ENCODE measurements at places on chromosomes 4 and X.

DNA sequence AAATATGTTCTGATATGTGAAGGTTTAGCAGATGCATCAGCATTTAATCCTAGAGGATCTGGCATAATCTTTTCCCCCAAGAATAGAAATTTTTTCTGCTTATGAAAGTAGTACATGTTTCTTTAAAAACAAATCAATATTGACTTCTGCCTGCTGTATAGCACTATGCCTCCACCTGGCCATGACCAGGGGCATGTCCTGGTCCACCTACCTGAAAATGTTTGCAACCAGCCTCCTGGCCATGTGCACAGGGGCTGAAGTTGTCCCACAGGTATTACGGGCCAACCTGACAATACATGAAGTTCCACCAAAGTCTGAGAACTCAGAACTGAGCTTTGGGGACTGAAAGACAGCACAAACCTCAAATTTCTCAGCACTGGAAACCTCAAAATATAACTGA lies 10.0 kb downstream of the HPRT1 start:
- no peak for DNase-seq

GRCh38 chr4:29009908-29010307 lies 1710.3 kb upstream of the PCDH7 start:
- DNase-seq: no peak

DNA sequence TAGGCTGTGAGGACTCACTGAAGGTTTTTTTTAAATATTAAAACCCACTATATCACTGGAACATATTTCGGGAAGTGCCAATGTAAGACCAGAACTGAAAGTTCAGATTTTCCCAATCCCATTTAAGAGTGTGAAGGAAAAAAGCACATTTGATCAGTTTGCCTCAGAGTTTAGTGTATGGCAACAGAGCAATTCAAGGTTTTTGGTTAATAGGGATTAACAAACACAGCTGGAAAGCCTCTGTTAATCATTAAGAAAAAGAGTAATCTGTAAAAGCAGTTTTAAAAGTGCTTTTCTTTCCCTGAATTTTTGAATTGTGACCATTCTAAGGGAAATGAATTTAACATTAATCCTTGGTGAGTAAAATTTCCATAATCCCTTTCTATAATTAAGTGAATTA lies 60.4 kb downstream of the NPY5R start:
- DNase-seq: no peak

- DNase-seq: no peak
These were observed 7.7 kb downstream of the COL4A5 start for GRCh38 chrX:108447303-108447702.

GRCh38 chrX:107560041-107560440 lies 68.3 kb upstream of the PRPS1 start:
- no peak for DNase-seq

DNA sequence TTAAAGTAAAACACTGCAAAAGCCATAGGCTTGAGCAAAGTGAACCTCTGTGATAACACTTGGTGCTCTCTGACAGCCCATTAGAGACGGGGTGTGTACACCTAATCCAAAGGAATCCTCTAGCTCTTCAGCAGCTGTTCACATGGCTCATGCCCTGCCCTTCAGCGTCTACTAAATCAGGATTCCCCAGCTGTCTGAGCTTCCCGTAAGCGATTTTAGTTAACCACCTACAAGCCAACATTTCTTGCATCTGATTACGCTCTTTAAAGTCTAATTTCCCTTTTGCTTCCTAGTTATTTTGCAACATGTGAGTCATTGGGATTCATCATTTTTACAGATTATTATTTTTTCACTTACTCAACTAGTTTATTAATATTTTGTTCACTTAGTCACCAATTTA lies 6.5 kb downstream of the DMD start:
- DNase-seq: no peak

DNA sequence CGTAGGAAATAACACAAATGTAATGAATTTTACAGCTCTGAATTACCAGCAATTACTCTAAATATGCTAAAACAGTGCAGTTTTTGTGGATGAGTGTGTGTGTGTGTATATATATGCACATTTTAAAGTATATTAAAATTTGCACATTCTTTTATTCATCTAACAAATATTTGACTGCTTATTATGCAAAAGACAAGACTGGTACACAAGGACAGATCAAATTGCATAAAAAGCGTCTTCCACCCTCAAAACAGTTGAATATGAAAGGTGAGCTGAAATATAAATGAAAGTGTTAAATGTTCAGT lies 13.9 kb downstream of the ZAR1 start:
- no peak for DNase-seq

GRCh38 chr4:6603128-6603527 lies 28.1 kb downstream of the MAN2B2 start:
- no peak for DNase-seq

DNA sequence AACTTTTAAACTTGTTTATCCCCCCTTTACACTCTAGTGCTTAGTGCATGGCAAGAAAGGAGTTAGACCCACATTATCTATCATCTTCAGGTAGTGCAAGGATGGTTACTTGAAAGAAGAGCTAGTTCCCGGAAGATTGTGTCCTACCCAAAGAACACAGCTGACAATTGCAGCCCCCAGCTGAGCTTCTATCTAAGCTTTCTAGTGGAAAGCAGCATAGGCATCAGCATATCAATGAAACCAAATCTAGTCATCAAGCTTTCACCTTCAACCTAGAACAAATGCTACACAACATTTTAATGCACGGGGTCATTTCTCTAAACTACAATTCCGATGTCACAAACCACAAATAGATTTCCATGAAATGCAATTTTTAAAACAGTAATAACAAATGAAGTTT lies 88.9 kb upstream of the TFDP3 start:
- no peak for DNase-seq

GRCh38 chr4:146439999-146440398 lies 81.7 kb downstream of the SLC10A7 start:
- no peak for DNase-seq

- DNase-seq: no peak
These were observed 39.4 kb downstream of the STIM2 start for GRCh38 chr4:26899991-26900390.

DNA sequence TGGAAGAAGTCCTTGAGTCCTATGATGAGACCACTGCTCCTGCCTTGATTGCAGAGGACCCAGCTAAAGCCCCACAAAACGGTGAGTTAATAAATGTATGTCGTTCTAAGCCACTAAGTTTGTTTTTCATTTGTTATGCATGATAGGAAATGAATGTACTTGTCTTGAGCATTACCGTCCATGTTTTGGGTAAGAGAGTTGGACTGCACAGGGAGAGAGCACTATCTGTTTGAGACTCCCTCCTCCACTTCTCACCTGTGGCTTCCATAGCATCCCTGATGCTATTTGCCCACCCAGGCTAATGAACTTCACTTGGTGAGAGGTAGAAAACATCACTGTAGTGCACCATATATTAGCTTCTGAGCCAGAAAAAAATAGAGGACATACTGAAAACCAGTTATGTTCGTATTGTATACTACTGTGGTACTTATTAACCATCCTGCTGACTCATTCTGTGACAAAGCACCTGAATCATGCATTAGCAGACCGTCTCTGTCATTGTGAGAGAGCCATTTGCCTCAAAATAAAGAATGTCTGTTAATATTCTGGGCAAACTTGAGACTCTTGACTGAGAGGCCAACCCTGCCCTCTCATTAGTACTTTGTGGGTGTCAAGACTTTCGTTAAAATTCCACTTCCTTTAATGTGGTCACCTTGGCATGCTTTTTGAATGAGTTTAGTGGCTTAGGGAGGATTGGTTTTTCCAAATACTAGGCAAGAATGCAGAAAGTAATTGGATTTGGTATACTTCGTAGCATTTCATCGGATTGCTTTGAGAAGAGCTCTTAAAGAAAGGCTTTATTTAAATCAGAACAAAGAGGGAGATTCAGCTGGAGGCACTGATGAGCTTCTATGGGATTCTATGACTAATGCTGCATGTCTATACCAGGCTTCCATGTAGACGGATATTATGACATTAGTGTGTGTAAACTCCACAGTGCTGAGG lies 99.3 kb upstream of the GRPR start:
- no peak for DNase-seq

GRCh38 chr4:23768541-23768940 lies 121.3 kb downstream of the PPARGC1A start:
- no peak for DNase-seq

DNA sequence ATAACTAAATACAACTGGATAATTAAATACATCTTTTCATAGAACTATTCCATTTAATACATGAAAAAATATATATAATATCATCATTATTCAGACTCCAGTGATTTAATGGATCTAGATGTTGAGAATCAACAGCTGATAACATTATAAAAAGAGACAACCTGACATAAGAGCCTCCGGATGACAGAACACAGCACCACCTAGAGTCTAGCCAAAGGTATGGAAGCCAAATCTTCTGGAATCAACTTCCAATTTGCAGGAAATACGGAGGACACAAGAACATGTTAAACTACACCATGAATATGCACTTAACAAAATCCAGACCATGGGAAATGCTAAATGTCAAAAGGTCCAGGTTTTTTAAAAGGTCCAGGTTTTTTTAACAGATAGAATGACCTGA lies 55.0 kb downstream of the LRBA start:
- DNase-seq: no peak

- DNase-seq: no peak
These were observed 123.7 kb downstream of the BTC start for GRCh38 chr4:74670583-74670982.

Data from SK-N-MC (cell line).